ENCODE measurements at places on chromosomes 6 and 20. TPM values are rescaled to one million over a fixed set of nuclear protein-coding genes. Genes with fewer than 3 reads are reported as not detected.

ALDH5A1 gene
- 3.7 TPM for total RNA-seq

DNA sequence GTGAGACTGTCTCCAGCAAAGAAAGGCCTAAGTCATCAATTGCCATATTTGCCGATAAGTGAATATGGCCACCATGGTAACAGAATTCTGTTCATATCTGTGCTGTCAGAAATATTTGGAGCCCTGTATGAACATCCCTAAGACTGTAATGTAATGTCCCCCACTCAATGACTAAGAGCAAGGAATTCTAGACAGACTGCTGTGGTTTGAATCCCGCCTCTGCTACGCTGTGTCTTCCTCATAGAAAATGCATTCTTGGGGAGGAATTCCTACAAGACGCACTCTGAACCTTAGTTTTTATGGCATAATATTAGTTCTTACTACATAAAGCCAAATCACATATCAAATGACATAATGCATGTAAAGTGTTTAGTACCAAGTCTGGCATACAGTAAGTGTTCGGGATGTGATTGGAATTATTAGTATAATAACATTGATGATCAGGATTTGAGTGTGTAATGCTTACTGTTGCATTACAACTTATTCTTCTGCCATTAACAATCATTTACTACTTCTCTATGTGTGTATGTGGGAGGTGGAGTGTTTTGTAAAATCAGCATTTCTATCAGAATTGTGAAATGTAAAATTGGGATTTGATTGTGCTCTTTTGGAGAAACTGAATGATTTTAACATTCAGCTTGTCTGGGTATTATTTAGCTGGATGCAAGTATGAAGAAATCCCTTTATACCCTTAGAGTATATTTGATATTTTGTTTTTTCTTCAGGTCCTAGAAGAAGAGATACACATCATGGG, 103.0 kb downstream of the OLIG3 start:
- no peak for DNase-seq

DNA sequence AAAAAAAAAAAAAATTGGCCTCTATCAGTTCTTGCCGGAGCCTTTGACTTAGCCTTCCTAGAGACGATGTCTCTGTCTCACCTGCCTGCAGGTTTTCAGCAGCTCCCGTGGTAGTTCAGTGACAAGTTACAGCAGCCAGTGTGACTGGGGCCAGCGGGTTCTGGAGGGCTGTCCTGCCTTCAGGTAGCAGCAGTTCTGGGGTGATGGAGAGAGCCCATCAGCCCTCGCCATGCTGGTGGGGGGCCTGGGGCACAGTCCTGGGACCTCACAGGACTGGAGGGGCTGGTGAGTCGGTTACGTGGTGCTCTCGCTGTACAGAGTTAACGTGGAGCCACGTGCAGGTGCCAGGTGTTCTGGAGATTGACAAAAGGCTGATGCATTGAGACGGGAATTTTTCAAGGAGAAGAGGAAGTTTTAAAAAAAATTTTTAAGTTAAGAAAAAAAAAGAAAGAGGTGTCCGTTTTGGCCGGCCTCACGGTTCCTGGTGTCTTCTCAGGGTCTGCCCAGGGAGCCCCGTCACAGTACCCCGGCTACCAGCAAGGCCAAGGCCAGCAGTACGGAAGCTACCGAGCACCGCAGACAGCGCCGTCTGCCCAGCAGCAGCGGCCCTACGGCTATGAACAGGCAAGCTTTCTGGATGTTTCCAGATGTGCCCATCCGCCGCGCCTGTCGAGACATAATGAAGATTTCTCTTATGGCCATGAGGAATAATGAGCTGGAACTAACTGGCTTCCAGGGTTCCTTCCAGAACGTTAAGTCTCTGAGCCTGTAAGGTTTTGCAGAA, 8.6 kb upstream of the MTG2 start:
- no peak for DNase-seq

DNA sequence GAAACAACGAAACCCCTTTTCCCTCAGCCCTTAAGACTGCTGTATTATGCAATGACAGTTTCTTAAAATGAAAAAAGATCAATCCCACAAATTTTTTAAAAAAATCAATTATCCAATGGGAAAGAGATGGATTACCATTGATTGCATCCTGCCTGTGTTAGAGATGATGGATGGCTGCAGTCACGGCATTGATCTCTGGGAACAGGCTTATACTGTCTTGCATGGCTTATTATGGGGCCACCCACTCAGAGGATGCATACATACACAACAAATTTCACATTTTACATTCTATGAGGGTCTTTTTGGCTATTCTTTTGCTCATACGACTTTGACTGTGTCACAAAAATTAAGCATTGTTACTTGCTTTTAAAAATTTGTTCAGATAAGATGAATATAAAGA, 724.3 kb downstream of the HDGFL1 start:
- DNase-seq = no peak

GRCh38 chr20:50026746-50027575, 44.2 kb downstream of the SNAI1 start:
- peak; percentile 62 for DNase-seq

- peak; percentile 24 for DNase-seq
These were observed 97.8 kb upstream of the PMEPA1 start for GRCh38 chr20:57807401-57808263.

DNA sequence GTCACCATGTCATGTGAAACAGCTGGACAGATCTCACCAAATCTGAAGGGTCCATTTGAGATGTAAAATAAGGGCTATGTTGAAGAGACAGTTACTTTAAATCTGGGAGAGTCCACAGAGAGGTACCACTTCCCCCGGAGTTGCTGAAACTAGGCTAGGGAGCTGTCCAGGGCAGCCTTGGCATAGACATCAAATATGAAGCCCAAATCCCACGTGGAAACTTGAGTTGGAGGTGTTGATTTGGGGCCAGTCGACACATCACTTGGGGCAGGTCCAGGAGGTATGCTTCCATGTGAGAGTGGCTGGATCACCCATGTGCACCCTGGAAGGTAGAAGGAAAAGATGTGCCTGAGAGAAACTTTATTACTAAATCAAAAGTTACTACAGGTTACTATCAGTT, 12.0 kb upstream of the SERPINB9 start:
- no peak for DNase-seq

DNA sequence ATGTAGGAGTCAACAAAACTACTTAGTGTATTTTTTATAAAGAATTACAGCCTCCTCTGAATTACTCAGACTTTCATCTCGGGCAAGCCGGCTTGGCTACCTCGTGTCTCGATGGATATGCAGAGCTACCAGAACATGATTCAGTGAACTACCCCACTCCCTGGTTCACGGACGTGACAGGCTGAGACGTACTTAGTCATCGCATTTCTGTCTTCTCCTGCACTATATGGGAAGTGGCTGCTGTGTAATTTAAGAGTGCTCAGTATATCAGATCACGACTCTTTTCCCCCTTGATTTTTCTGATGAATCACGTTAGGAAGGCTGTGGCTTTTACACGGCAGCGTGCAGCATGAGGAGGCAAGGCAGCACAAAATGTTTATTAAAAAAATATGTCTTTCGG, 302.7 kb upstream of the ZFP64 start:
- DNase-seq = peak; percentile 99

AGER gene
- 9.9 TPM for total RNA-seq

SUMO4 gene
- total RNA-seq = 1.6 TPM

MOG gene
- not detected for total RNA-seq

CCDC170 gene
- 0.10 TPM for total RNA-seq

CNR1 gene
- 0.84 TPM for total RNA-seq

CDH4 gene
- 3.2 TPM for total RNA-seq

NFATC2 gene
- total RNA-seq = 3.9 TPM

PCSK2 gene
- total RNA-seq = not detected

DNA sequence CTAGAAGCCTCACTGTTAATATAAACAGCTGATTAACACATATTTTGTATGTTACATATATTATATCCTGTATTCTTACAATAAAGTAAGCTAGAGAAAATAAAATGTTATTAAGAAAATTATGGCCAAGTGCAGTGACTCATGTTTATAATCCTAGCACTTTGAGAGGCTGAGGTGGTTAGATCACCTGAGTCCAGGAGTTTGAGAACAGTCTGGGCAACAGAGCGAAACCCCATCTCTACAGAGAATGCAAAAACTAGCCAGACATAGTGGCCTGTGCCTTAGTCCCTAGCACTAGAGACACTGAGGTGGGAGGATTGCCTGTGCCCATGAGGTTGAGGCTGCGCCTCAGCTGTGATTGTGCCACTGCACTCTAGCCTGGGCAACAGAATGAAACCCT, 81.9 kb downstream of the NCOA3 start:
- no peak for DNase-seq
